Fibroblast of skin of abdomen (primary cell): ENCODE measurements at places on chromosomes 2 and 18.

GRCh38 chr18:49846718-49847470, 33.6 kb upstream of the ACAA2 start:
- DNase-seq, result no peak

- no peak for DNase-seq
Observed at GRCh38 chr18:50776383-50776782, 43.4 kb downstream of the MRO start.

- DNase-seq, result no peak
Observed at GRCh38 chr18:9854801-9855676, 30.7 kb upstream of the TXNDC2 start.

GRCh38 chr2:239600650-239601049, 199.8 kb upstream of the HDAC4 start:
- no peak for DNase-seq

DNA sequence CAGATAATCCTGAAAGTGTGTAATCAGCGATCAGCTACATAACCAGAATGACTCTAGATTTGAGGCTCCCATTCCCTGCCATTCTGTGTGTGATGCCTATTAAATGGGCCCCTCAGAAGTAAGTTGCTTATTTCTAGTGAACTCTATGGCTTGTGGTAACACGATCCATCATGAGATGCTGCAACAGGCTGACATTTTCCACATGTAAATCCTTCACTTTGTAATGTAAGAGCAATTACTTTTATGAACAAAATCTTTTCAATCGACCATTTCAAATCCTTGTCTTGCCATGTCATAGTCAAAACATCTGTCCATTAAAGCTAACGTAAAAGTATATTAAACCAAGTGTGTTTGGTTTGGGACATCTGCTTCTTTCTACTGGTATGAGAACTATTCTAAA, 175.9 kb upstream of the ETAA1 start:
- peak; percentile 76 for DNase-seq

DNA sequence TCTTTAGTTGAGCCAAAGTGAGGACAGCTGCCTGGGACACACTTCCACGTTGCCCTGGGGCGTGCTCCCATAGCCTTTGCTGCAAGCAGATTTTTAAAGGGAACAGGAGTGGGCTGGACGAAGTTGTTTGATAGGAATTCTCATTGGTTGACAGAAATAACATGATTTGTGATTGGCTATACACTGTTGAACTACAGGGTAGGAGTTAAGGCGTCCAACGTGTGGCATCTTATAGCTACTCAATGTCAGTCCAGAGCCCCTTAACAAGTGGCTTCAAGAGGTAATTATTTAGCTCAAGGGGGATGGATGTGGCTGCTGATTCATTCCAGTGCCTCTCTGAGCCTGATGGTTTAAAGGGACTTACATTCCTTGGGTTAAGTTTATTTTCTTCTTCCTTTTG, 65.5 kb downstream of the ACAA2 start:
- peak; percentile 20 for DNase-seq
